Right cardiac atrium (tissue), 5 donors: ENCODE measurements at places on chromosomes 12 and 14. TPM values are rescaled to one million over a fixed set of nuclear protein-coding genes. Genes with fewer than 3 reads are reported as not detected.

TPH2 gene
- polyA plus RNA-seq = not detected

TAS2R31 gene
- polyA plus RNA-seq = 0.54 TPM

PUS1 gene
- polyA plus RNA-seq = 7.2 TPM

BORCS5 gene
- polyA plus RNA-seq = 6.3 TPM

GRCh38 chr12:64646318-64646717 lies 36.0 kb downstream of the RASSF3 start:
- no peak for DNase-seq

- DNase-seq = no peak
These were observed 496.4 kb downstream of the PCNX1 start for GRCh38 chr14:71403656-71404055.

GRCh38 chr12:10558789-10559188 lies 53.1 kb downstream of the EIF2S3B start:
- no peak for DNase-seq
